GM04504 (cell line): ENCODE measurements at places on chromosomes 11 and 22.

GRCh38 chr11:40273192-40273732 lies 1186.2 kb downstream of the LRRC4C start:
- DNase-seq, result no peak

DNA sequence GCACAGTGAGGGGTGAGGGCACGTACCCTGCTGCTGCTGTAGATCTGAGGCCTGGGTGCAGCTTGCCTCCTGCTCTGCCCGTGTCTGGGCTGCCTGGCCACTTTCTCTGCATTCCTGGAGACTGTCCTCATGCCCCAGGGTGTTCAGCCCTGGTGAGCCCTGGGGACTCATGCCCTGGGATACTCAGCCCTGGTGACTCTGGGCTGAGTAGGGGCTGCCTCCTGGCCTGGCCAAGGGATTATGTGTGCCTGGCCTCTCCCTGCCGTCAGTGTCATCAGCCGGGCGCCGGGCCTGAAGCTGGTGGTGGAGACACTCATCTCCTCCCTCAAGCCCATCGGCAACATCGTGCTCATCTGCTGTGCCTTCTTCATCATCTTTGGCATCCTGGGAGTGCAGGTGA lies 94.7 kb downstream of the CACNA1I start:
- no peak for DNase-seq

- no peak for DNase-seq
Measured at GRCh38 chr11:42296910-42297309, 837.5 kb upstream of the LRRC4C start.

DNA sequence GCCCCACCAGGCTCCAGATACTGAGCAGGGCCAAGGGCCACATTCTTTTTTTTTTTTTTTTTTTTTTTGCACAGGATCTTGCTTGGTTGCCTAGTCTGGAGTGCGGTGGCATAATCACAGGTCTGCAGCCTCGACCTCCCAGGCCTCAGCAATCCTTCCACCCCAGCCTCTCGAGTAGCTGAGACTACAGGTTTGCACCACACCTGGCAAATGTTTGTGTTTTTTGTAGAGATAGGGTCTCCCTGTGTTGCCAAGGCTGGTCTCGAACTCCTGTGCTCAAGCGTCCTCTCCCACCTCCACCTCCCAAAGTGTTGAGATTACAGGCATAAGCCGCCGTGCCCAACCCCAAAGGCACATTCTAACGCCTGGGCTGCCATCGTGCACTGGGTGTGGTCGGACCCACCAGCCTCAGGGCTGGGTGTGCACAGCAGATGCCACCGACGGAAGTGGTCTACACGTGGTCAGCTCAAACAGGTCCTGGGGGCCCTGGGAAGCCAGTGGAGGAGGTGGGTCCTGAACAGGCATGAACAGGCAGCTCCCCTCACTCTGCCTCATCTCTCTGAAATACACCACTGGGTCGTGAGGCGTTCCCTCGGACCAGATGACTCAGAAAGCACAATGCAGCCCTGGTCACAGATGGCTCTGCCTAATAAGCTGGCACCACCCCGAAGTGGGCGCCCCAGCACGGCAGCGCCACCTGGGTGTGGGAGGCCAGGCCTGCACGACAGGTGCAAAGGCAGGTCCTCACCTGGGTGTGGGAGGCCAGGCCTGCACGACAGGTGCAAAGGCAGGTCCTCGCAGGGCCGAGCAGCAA lies 5.1 kb upstream of the B4GALNT4 start:
- DNase-seq, result no peak
